GM04503 (cell line): ENCODE measurements at places on chromosomes 7 and 10.

GRCh38 chr10:71582506-71583475 is 136.8 kb downstream of the C10orf105 start:
- DNase-seq: no peak

- DNase-seq: no peak
These were observed 107.6 kb downstream of the ELAPOR2 start for GRCh38 chr7:86951895-86952294.

- no peak for DNase-seq
These were observed 14.1 kb downstream of the SH2B2 start for GRCh38 chr7:102300643-102301221.

GRCh38 chr7:152173372-152174070 is 148.0 kb downstream of the GALNT11 start:
- DNase-seq: no peak
